Mesendoderm (in vitro differentiated cells): ENCODE measurements at places on chromosomes 5 and 9.
A peak's percentile ranks its signal among the peaks of the same experiment; 100 is the strongest.

DNA sequence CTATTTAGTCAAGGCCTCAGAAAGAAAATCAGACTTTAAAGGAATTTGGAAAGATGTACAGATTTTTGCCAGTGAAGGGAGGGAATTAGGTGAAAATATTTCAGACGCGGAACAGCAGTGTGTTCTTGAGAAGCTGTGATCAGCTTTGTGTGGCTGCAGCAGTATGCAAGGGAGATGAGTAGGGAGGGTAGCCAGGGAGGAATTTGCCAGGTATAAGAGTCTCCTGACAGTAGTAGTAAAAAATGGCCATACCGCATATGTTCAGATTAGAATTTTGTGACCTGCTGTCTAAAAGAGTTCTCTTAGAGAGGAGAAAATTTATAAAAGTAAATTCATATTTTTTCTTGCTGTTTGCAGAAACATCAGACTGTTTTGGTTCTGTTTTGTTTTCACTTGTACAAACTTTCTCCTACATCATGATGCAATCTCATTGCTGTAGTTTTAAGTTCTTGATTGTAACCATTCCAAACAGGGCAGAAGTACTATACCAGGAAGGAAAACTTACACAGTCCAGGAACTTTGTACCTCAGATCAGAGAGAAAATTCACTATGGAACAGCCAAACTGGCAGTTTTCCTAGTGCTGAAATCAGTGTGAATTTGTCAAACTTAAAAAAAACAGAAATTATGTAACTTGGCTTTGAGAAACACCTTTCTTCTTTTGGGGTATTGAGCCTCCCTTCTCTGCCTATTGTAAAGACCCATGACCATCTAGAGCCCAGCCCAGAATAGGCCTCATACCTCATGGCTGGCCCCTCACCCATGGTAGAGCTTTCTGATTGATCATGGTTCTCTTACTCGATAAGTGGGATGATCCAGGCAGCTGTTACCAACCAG is 78.4 kb upstream of the NR3C1 start:
- DNase-seq = no peak

DNA sequence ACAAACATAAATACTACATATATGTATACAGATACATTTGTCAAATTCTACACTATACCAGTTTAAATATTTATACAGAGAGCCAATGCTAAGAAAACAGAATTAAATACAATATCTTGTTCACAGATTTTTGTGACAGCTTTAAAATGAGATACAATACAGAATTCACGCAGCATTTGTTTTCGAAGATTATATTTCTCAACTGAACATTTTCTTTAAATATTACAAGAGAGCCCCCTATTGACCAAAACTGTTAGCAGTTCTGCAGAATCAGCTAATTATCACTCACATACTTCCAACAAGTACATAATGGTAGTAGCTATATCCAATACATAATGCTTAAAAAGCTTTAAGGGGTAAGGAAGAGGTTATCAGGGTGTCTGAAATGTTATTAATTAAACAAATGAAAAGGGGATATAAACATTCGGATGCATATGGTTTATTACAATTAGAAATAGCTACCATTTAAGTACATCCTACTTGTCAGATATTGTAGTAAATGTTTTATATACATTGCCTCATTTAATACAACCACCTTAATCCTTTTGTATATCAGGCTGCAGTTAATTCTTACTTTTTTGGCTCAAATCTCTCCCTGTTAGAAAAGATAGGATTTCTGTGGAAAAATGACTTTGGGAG is 31.7 kb downstream of the ZDHHC21 start:
- DNase-seq = no peak

DNA sequence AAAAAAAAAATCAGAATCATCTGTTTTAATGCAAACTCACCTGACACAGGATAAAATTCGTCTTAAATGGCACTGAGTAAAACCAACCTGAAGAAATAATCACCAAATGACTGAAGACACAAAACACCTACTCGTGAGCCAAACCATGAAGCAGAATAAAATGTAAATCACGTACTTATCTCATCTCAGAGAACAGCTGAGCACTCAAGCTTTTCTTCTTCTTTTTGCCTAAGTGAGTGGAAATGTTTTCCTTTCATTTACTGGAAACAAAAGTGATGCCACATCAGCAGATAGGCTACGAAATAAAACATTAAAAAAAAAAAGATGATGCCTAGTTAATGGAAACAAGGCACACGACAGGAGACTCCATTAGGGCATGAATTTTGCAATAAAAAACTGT is 36.4 kb downstream of the ATPSCKMT start:
- DNase-seq = no peak

DNA sequence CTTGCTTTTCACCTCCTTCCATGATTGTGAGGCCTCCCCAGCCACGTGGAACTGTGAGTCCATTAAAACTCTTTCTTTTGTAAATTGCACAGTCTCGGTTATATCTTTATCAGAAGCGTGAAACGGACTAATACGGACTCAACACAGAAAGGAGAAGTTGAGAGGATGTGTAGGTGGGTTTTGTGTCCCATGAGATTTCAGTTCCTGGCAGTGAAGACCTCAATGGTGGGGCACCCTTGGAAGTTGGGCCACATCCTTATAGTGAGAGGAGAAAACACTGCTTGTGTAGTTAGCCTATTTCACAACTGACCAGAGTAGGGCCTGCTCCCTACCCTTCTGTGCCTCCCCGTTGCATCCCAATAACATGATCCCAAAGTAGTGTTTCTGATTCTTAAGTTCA is 98.9 kb upstream of the TNC start:
- DNase-seq = no peak

DNA sequence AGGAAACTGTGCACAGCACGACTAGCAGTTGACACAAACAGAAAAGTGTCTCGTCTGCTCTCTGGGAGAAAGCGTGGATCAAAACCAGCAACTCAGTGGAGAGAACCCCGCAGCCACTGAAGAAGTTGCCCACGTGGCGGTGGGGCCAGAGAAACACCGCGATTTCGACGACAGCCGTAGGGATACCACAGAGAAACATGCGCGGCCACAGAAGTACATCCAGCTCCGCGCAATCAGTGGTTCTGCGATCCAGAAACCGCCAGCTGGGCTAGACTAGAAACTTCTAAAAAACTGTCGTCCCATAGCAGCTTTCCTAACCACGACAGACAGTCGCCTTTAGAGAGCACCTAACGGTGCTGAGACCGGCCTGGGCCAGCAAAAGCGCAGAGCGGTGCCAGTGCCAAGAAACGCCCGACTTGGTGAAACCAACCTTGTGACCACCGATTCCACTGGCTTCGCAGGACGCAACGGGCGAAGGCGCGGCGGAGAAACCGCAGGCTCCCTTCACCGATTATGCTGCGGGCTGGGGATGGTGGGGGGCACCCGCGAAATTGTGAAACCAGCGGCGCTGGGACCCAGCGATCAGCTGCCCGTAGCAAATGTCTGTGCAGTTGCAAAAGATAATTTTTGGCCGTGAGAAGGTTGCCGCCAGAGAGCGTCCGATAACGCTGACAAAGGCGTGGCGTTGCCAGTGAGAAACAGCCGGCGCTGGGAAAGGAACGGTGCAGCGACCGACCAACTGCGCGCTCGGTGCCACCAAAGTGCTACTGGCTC is 2.7 kb upstream of the ANXA2R start:
- peak; percentile 72 for DNase-seq
